ENCODE measurements at places on chromosomes 5 and 9. TPM values are rescaled to one million over a fixed set of nuclear protein-coding genes. Genes with fewer than 3 reads are reported as not detected.

DNA sequence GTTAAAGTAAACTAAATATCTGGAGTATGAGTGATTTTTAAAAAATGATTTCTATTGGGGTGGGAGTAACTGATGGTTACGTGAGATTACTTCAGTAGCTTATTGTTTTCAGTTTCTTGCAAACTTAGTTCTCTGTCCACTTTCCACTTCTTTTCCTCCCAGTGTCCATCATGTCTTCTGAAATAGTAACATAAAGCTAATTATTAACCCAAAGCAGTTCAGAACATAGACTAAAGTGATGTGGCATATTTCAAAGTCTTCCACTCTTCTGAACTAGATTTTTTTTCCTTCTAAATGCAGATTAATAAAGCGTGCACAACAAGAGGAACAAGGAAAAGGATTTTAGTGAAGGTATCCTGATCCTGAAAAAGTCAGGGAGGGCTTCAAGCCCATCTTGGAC, 114.1 kb downstream of the MAN2A1 start:
- ATAC-seq: no peak

- ATAC-seq: no peak
Observed at GRCh38 chr5:129246088-129246487, 151.5 kb downstream of the ISOC1 start.

DNA sequence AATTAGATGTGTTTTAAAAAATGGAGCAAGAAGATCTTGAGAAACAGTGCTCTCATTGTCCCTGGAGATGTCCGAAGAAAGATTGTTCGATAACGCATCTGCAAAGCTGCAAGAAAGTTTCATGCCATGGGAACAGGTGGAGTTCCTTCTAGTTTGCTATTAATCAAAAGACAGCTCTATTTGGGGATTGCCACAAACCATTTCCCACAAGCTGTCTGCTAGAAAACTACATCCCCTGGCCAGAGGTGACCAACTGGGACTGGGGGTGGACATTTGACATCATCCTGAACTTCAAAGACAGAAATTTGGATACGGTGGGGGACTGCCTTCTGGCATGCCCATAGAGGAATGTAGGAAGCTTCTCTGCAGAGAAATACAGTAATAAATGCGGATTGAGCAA, 50.8 kb upstream of the OSMR start:
- ATAC-seq: no peak

Gene GFI1B
- total RNA-seq: not detected

Gene F2R
- 20.9 TPM for total RNA-seq
